AG10803 (cell line): ENCODE measurements at places on chromosomes 11 and 22.

- DNase-seq: no peak
Measured at GRCh38 chr11:56140151-56140661, at the start of gene OR8J3. Gene OR8J3 (minus strand): TSS chr11:56140201. CDS start chr11:56137718, 2,483 bp downstream.

GRCh38 chr11:62553080-62553838, 6.7 kb upstream of the AHNAK start:
- peak; percentile 97 for DNase-seq

GRCh38 chr11:103602840-103603239, 433.6 kb upstream of the DDI1 start:
- no peak for DNase-seq

DNA sequence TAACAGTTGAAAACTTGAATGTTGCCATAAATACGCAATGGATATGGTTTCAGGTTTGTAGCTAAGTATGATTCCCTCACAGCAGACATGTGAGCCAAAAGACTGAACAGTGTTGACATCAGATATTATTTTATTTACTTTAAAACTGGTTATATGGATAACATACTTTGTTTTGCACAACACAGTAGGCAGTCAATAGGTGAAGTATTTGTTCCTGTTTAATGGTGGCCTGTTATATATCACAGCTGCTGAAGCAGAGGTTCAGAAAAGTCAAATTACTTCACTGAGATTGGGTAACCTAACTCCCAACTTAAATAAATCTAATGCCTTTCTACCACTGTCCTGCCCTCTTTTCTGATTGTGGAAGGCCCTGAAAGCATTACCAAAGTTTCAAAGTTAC, 44.6 kb downstream of the YAP1 start:
- DNase-seq: no peak
